ENCODE measurements at places on chromosomes 16 and 17.

GRCh38 chr16:80231121-80231520 is 309.7 kb upstream of the DYNLRB2 start:
- DNase-seq = no peak

- DNase-seq = no peak
These were observed 4.1 kb downstream of the USP36 start for GRCh38 chr17:78836420-78837021.

GRCh38 chr17:36918211-36918691 is 19.0 kb upstream of the LHX1 start:
- no peak for DNase-seq

GRCh38 chr16:84234321-84235241 is 5.2 kb downstream of the KCNG4 start:
- no peak for DNase-seq

DNA sequence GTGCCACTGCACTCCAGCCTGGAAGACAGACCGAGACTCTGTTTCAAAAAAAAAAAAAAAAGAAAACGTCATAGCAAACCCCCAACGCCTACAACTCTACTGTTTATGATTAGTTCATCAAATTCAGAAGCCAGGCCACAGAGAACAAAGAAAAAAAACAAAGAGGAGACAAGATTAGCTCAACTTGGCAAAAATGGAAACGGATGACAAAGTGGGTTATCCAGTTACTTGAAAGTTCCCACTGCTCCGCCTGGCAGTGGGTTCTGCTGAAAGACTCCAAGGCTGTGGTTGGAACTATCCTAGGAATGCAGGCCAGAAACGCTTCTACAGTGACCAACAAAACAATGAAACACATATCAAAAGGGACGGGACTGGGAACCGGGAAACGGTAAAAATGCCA is 53.1 kb downstream of the MRM3 start:
- no peak for DNase-seq

- no peak for DNase-seq
These were observed 440.5 kb downstream of the GRIN2A start for GRCh38 chr16:9741776-9742175.

- DNase-seq = no peak
These were observed 123.0 kb downstream of the C16orf95 start for GRCh38 chr16:87194172-87194571.
